ENCODE measurements at places on chromosomes 13 and 19. TPM values are rescaled to one million over a fixed set of nuclear protein-coding genes. Genes with fewer than 3 reads are reported as not detected.

DNA sequence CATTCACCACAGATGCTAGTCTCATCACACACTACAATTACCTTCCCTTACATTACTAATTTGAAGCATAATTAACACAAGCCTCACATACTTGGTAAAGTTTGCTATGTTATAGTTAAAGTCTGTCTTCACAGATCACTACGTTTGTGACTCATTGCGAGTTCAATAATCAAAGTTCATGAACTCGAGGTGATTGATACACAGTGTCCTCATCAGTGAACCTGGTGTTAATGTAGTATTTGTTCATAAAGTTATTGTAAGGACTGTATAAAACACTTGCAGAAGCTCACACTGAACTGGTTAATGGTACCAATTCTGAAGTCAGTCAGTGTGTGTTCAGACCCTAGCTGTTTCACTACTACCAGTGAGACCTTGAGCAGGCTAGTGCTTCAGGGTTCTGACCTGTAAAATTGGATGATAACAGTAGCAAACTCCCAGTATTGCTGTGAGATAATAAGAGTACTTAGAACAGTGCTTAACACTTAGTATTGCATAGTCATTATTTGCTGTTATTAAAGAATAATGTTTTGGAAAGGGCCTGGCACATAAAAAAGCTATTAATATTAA, 313.3 kb downstream of the LIG4 start:
- no peak overlapping the region for H3K4me3 ChIP-seq
- no peak for DNase-seq
- H3K36me3 ChIP-seq, result no peaks in the 10 kb centered on the region
- H3K4me1 ChIP-seq, result no peaks in the 10 kb centered on the region

GRCh38 chr13:73479351-73479750, 420.5 kb downstream of the KLF5 start:
- H3K27ac ChIP-seq, result no peak overlapping the region
- H3K27me3 ChIP-seq, result no peaks in the 10 kb centered on the region
- DNase-seq, result no peak
- no peaks in the 10 kb centered on the region for H3K4me1 ChIP-seq
- H3K36me3 ChIP-seq, result no peaks in the 10 kb centered on the region

DNA sequence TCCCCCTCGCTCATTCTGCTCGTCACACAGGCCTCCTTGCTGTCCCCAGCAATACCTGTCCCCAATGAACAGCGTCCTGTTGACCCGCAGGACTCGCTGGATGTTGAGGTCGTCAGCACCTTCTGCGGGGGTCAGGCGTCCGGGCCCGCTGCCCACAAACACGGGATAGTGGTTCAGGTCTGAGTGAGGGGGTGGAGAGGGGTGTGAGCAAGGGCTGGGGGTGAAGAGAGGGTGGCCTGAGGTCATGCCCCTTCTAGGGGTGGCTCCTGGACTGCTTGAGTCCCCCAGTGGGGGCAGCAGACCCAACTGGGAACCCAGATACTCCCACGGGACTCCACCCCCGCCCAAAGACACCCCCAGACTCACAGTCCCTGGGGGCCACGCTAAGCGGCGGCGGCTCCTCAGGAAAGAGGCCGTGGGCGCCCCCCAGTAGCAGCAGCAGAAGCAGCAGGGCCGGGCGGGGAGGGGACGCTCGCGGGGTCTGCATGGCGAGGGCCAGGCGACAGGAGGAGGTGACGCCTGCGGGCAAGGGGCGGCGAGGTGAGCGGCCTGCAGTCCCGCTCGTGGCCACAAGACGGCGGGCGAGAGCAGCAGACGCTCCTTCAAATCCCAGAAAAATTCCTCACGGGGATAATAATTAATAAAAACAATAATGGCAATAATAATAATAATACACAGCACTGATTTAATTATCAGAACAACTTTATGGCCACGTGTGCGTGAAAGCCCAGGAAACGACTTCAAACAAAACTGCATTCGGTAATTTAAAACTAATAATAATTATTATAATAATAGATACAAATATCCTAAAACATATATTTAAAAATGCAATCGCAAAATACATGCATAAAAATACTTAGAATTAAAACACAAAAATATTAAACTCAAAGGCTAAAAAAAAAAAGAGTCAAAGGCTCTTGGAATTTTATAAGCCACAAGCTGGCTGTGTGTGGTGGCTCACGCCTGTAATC, 1.2 kb downstream of the SEMA6B start:
- no peaks in the 10 kb centered on the region for H3K36me3 ChIP-seq
- no peak overlapping the region for H3K27ac ChIP-seq
- no peaks in the 10 kb centered on the region for H3K4me1 ChIP-seq
- H3K4me3 ChIP-seq, result no peak overlapping the region

The CABP5 gene
- not detected for total RNA-seq

DNA sequence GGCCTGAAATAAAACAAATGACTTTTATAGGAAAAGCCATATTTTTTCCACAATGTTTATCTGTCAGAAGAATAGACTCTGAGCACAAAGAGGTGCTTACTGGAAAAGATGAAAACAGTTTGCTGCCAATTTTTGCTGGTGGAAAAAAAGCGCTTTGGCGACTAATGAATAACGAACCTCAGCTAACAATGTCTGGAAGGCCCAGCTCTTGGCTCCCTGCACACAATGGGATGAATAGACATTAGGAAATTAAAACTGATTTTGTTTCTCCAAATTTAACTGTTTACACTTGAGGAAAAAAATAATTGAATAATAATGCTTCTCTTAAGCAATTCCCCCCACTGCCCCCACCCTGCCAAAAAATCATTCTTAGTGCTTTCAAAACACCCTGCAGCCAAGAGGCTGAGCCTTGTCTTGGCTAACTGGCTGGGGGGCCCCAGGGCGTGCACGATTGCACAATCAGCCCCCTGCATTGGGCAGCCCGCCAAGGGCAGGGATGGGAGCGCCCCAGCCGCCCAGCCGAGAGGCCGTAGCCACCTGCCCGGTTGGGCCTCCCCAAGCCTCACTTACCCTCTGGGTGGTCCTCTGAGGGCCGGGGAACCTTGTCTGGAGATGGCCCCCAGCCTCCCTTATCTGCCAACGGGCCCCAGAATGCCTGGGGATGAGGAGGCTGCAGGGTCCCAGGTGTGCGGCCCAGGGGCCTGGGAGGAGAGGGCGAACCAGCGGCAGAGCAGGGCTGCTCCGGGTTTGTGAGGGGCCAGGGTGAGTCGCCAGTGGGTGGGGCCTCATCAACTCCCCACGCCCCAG, 16.8 kb downstream of the CEBPG start:
- peaks cover 7% of the 10 kb centered on the region for H3K4me1 ChIP-seq
- H3K36me3 ChIP-seq, result no peaks in the 10 kb centered on the region
- DNase-seq, result peak; percentile 67

- H3K4me3 ChIP-seq, result no peak overlapping the region
- H3K27me3 ChIP-seq, result no peaks in the 10 kb centered on the region
- H3K27ac ChIP-seq, result peak overlapping the region; percentile 9
Observed at GRCh38 chr13:50357586-50358118, 342.4 kb downstream of the KCNRG start.

DNA sequence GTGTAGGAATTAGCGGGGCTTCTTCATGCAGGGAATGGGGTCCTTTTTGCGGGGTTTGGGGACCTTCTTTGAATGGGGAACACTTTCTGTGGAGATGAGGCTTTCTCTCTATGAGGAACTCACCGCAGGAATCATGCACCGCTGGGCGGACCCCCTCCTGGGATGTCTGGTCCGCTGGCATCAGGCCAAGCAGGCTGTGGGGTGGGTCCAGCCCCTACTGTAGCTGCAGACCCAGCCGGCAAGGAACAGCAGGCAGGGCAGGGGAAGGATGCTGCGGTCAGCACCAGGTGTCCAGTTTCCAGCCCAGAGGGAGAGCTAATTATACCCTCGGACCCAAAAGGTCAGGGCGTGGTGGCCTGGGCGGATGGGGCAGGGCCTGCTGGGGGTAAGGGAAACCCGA, 1.8 kb downstream of the MYBPC2 start:
- H3K4me3 ChIP-seq, result no peak overlapping the region
- H3K36me3 ChIP-seq, result no peaks in the 10 kb centered on the region
- H3K27me3 ChIP-seq, result no peaks in the 10 kb centered on the region

- no peaks in the 10 kb centered on the region for H3K36me3 ChIP-seq
- H3K4me3 ChIP-seq, result no peak overlapping the region
- H3K27ac ChIP-seq, result no peak overlapping the region
- H3K4me1 ChIP-seq, result no peaks in the 10 kb centered on the region
- DNase-seq, result no peak
Observed at GRCh38 chr13:113415032-113415431, 38.3 kb downstream of the ADPRHL1 start.

- no peak overlapping the region for H3K4me3 ChIP-seq
- H3K27me3 ChIP-seq, result no peaks in the 10 kb centered on the region
- H3K27ac ChIP-seq, result no peak overlapping the region
- H3K4me1 ChIP-seq, result no peaks in the 10 kb centered on the region
- DNase-seq, result no peak
- no peaks in the 10 kb centered on the region for H3K36me3 ChIP-seq
Observed at GRCh38 chr13:74904556-74904955, 577.4 kb downstream of the TBC1D4 start.

The HRC gene
- 0.36 TPM for total RNA-seq

GRCh38 chr13:36965767-36966166, 33.4 kb downstream of the ALG5 start:
- H3K4me3 ChIP-seq, result no peak overlapping the region
- H3K27ac ChIP-seq, result no peak overlapping the region
- no peaks in the 10 kb centered on the region for H3K4me1 ChIP-seq
- H3K36me3 ChIP-seq, result no peaks in the 10 kb centered on the region

The ZNF611 gene
- 9.9 TPM for total RNA-seq
